H9 (cell line): ENCODE measurements at places on chromosomes 16 and 17. TPM values are rescaled to one million over a fixed set of nuclear protein-coding genes. Genes with fewer than 3 reads are reported as not detected.
A peak's percentile ranks its signal among the peaks of the same experiment; 100 is the strongest.

Gene GPS2
- 62.6 and 62.7 TPM in 2 replicates for total RNA-seq

Gene NPB
- total RNA-seq, result 2.1 and 2.4 TPM in 2 replicates

Gene SLC12A3
- not detected in 2 replicates for total RNA-seq

Gene CMTM2
- total RNA-seq, result not detected in 2 replicates

Gene SOST
- total RNA-seq, result not detected in 2 replicates

Gene PMFBP1
- total RNA-seq, result 1.6 and 2.7 TPM in 2 replicates

GRCh38 chr17:29379084-29379991, 10.8 kb upstream of the TAOK1 start:
- no peak overlapping the region for H3K4me3 ChIP-seq
- no peaks in the 10 kb centered on the region for H3K4me1 ChIP-seq
- no peak overlapping the region for H3K27ac ChIP-seq
- no peak for DNase-seq

DNA sequence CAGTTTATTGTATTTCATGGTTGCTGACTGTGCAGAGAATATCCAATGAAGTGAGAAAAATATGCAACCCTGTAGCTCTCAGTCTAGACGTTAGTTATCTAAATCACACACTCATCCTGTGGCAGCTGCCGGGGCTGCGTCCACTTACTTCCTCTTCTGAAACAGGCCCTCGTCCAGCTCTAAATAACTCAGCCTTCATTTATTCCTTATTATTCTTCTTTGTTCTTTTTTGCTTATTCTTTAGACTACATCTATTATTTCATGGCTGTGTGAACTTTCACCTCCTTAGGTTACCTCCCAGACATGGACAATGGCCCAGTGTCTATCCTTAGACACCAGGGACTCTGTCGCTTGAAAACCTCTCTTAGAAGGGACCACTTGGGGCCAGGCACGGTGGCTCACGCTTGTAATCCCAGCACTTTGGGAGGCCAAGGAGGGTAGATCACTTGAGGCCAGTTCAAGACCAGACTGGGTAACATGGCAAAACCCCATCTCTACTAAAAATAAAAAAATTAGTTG, 3.4 kb upstream of the THUMPD1 start:
- DNase-seq, result no peak
- H3K27ac ChIP-seq, result no peak overlapping the region
- no peak overlapping the region for H3K4me3 ChIP-seq
- H3K27me3 ChIP-seq, result no peaks in the 10 kb centered on the region
- H3K36me3 ChIP-seq, result no peaks in the 10 kb centered on the region; the same call in 2 of the 3 replicates
- H3K4me1 ChIP-seq, result no peaks in the 10 kb centered on the region; the same call in 1 of the 2 replicates

- H3K36me3 ChIP-seq, result no peaks in the 10 kb centered on the region
- peaks cover 2% of the 10 kb centered on the region; the same call in 1 of the 2 replicates for H3K4me1 ChIP-seq
- H3K4me3 ChIP-seq, result peak overlapping the region; percentile 65
Measured at GRCh38 chr17:12974005-12974531, 43.8 kb downstream of the ELAC2 start.

GRCh38 chr16:82006036-82006435, 5.2 kb downstream of the SDR42E1 start:
- H3K27me3 ChIP-seq, result no peaks in the 10 kb centered on the region
- peaks cover 21% of the 10 kb centered on the region for H3K36me3 ChIP-seq
- H3K4me3 ChIP-seq, result no peak overlapping the region
- H3K4me1 ChIP-seq, result no peaks in the 10 kb centered on the region
- H3K27ac ChIP-seq, result no peak overlapping the region

GRCh38 chr17:14594690-14595089, 293.8 kb downstream of the HS3ST3B1 start:
- no peak overlapping the region for H3K4me3 ChIP-seq
- no peaks in the 10 kb centered on the region for H3K36me3 ChIP-seq
- H3K27ac ChIP-seq, result no peak overlapping the region
- DNase-seq, result no peak
- no peaks in the 10 kb centered on the region for H3K4me1 ChIP-seq

DNA sequence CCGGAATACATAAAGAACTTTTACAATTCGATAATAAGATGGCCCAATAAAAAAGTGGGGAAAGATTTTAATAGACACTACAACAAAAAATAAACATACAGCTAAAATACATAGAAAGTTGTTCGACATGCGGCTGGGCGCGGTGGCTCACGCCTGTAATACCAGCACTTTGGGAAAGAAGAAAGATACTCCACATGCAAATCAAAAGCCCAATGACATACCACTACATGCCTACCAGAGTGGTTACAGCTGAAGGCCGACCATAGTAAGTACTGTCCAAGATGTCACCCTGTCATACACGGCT, 9.3 kb downstream of the PRCD start:
- no peaks in the 10 kb centered on the region for H3K27me3 ChIP-seq
- H3K4me1 ChIP-seq, result no peaks in the 10 kb centered on the region; the same call in 1 of the 2 replicates
- H3K27ac ChIP-seq, result no peak overlapping the region
- no peak for DNase-seq
- H3K4me3 ChIP-seq, result no peak overlapping the region
